Hair follicular keratinocyte (primary cell): ENCODE measurements at places on chromosomes 2 and 18. TPM values are rescaled to one million over a fixed set of nuclear protein-coding genes. Genes with fewer than 3 reads are reported as not detected.

Gene M1AP
- 3.3 TPM in 1 of 2 replicates, not detected in the other for total RNA-seq

Gene ERICH2
- 0.55 and 1.4 TPM in 2 replicates for total RNA-seq

Gene CD28
- not detected in 2 replicates for total RNA-seq

Gene ZNF516
- 19.4 and 24.2 TPM in 2 replicates for total RNA-seq

Gene COL6A3
- 3.2 and 23.8 TPM in 2 replicates for total RNA-seq

Gene MIB1
- total RNA-seq, result 19.2 and 28.3 TPM in 2 replicates

Gene FKBP7
- 1.1 and 2.0 TPM in 2 replicates for total RNA-seq

Gene RGPD3
- total RNA-seq, result 0.08 and 0.16 TPM in 2 replicates

Gene ABCG8
- not detected in 2 replicates for total RNA-seq

Gene IL36B
- total RNA-seq, result not detected in 2 replicates

Gene KIAA2012
- not detected in 2 replicates for total RNA-seq

Gene ATP6V1B1
- not detected in 2 replicates for total RNA-seq

Gene CRYGD
- total RNA-seq, result not detected in 2 replicates

Gene CCDC178
- not detected in 2 replicates for total RNA-seq

Gene ZRANB3
- 4.2 and 10.5 TPM in 2 replicates for total RNA-seq

Gene PPP1R1C
- total RNA-seq, result 8.6 and 15.3 TPM in 2 replicates

Gene AKAIN1
- not detected in 2 replicates for total RNA-seq

Gene LCT
- total RNA-seq, result 0.04 and 0.08 TPM in 2 replicates

Gene AMER3
- not detected in 2 replicates for total RNA-seq

Gene GYPC
- total RNA-seq, result 0.62 and 6.5 TPM in 2 replicates

Gene CENPA
- total RNA-seq, result 8.0 and 21.3 TPM in 2 replicates

Gene ICA1L
- total RNA-seq, result 0.42 and 1.8 TPM in 2 replicates

Gene TMEM247
- total RNA-seq, result not detected in 2 replicates

Gene BAZ2B
- total RNA-seq, result 18.5 and 27.8 TPM in 2 replicates

Gene B4GALT6
- total RNA-seq, result 5.2 and 7.7 TPM in 2 replicates

Gene TEKT4
- total RNA-seq, result not detected in 2 replicates

Gene ZNF512
- 11.6 and 30.7 TPM in 2 replicates for total RNA-seq

Gene UGT1A4
- not detected in 2 replicates for total RNA-seq

Gene ZSWIM2
- not detected in 2 replicates for total RNA-seq

Gene RAMP1
- 7.5 and 8.2 TPM in 2 replicates for total RNA-seq

Gene RASGRP3
- total RNA-seq, result not detected in 2 replicates

Gene MROH2A
- 0.38 TPM in 1 of 2 replicates, not detected in the other for total RNA-seq

Gene POMC
- total RNA-seq, result 0.19 TPM in 1 of 2 replicates, not detected in the other

Gene RESP18
- total RNA-seq, result not detected in 2 replicates

Gene SP140L
- total RNA-seq, result 0.94 and 3.8 TPM in 2 replicates

Gene ITPRIPL1
- 0.55 and 1.0 TPM in 2 replicates for total RNA-seq

Gene MYCN
- not detected in 2 replicates for total RNA-seq

Gene CXCR4
- total RNA-seq, result not detected in 2 replicates

Gene CCT7
- 333 and 522 TPM in 2 replicates for total RNA-seq

Gene B3GNT7
- 0.34 and 0.47 TPM in 2 replicates for total RNA-seq

Gene RND3
- total RNA-seq, result 38.7 and 48.9 TPM in 2 replicates

Gene DGKD
- total RNA-seq, result 4.2 and 4.9 TPM in 2 replicates

Gene CKAP2L
- total RNA-seq, result 11.3 and 21.2 TPM in 2 replicates

Gene ITGA4
- 18.6 and 26.6 TPM in 2 replicates for total RNA-seq

Gene SOX11
- 0.08 TPM in 1 of 2 replicates, not detected in the other for total RNA-seq

Gene LIMS2
- total RNA-seq, result not detected in 2 replicates

Gene VWC2L
- total RNA-seq, result not detected in 2 replicates

Gene PDE1A
- total RNA-seq, result not detected in 2 replicates

Gene MORN2
- 9.6 and 16.9 TPM in 2 replicates for total RNA-seq

Gene TCF23
- total RNA-seq, result 0.04 TPM in 1 of 2 replicates, not detected in the other

Gene MPP4
- total RNA-seq, result 0.23 and 0.55 TPM in 2 replicates

Gene SRD5A2
- total RNA-seq, result not detected in 2 replicates

Gene PLEK
- not detected in 2 replicates for total RNA-seq

Gene SLC40A1
- total RNA-seq, result not detected in 2 replicates

Gene MAP2
- 3.1 and 5.5 TPM in 2 replicates for total RNA-seq

Gene CPS1
- 14.5 and 24.4 TPM in 2 replicates for total RNA-seq

Gene STEAP3
- total RNA-seq, result 34.9 and 35.5 TPM in 2 replicates
